Activated CD8-positive, alpha-beta memory T cell treated with anti-CD3 and anti-CD28 coated beads for 1 hour (primary cell): ENCODE measurements at places on chromosomes 1 and 21.

- no peak for DNase-seq
These were observed 23.1 kb downstream of the CRYZL1 start for GRCh38 chr21:33618407-33618806.

GRCh38 chr1:215636258-215636965, 69.3 kb downstream of the KCTD3 start:
- no peak for DNase-seq

GRCh38 chr21:41141031-41141457, 26.9 kb upstream of the BACE2 start:
- DNase-seq: no peak

DNA sequence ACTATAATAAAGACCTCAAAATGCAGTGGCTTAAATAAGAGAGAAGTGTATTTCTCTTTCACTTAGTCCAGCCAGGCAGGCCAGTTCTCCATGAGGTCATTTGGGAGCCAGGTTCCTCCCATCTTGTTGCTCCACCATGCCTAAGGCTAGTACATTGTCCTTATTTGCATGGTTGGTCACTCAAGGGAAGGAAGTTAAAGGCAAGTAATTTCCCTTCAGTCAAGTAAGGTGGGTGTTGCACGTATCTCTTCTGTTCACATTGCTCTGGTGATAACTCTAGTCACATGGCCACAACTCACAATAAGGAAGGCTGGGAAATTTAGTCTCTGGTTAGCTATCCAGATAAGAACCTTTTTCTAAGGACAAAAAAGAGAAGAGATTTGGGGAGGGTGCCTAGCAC, 27.2 kb upstream of the TADA1 start:
- no peak for DNase-seq

DNA sequence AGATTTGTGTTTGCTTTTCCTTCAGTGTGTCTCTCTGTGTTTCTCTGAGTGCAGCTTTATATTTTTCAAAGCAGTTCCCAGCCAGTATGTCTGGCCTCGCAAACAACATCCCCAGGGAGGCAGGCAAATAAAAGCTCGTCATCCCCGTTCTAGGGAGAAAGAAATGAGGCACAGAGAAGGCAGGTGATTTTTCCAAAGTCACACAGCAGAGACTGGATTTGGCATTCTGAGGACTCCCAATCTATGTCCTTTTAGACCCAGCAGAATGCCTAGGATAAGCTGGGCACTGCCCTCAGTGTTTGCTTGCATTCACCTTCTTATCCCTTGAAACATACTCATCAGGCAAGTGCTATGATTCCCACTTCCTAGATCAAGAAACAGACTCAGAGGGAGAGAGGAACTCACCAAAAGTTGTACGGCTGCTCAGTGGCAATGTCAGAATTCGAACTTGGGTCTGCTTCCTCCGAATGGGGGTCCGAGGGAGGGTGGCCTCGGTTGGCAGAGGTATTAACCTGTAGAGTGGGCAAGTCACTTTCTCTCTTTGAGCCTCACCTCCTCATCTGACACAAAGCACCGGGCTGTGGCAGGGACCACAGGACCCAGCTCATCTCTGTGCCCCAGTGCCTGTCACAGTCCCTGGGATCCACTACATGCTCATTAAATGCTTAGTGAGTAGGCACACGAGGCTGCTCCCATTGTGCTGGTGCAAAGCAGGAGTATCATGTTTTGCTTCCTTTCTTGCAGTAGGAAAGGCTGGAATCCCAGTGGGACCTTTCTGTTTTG, 4.2 kb downstream of the RAP1GAP start:
- DNase-seq: no peak
